ENCODE measurements at places on chromosomes 2 and 18.

GRCh38 chr2:145119225-145119624, 599.3 kb upstream of the ZEB2 start:
- no peak for DNase-seq

- no peak for DNase-seq
These were observed 323.9 kb upstream of the NRP2 start for GRCh38 chr2:205358351-205358815.

GRCh38 chr2:233706720-233707119, 6.0 kb upstream of the UGT1A5 start:
- no peak for DNase-seq

DNA sequence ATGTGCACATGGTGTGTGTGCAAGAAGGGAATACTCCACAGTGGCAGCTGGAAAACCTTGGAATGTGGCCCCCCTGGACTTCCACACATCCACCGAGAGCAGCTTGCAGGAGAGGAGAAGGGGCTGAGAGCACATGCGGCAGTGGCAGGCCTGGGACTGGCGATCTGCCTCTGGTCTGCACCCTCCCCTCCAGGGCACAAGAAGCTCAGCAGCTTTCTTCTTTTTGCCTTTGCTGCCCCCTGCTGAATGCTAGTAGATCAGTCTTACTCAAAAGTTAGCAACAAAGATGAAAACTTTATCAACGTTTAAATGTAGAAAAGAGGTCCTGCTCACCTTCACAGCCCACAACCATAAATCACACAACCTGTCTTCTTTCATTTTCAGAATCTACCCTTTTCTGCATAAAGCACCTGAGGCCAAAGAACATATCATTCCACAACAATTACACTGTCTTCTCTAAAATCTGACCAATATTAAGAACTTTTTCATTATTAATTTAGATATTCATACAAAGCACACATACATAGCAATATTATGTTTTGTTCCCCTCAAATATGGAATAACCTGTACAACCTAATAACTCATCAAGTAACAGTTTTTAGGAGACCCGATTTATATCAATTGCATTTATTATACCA, 34.6 kb downstream of the TGFBRAP1 start:
- no peak for DNase-seq

- DNase-seq = no peak
These were observed 115.2 kb downstream of the ROCK1 start for GRCh38 chr18:20996418-20996817.

- DNase-seq = no peak
These were observed 693.1 kb downstream of the DCC start for GRCh38 chr18:53033128-53033527.
